ENCODE measurements at places on chromosomes 12 and 14.

GRCh38 chr12:112322441-112322840 lies 59.8 kb downstream of the HECTD4 start:
- no peak for DNase-seq

- no peak for DNase-seq
Observed at GRCh38 chr12:80321653-80322052, 122.4 kb upstream of the PTPRQ start.

DNA sequence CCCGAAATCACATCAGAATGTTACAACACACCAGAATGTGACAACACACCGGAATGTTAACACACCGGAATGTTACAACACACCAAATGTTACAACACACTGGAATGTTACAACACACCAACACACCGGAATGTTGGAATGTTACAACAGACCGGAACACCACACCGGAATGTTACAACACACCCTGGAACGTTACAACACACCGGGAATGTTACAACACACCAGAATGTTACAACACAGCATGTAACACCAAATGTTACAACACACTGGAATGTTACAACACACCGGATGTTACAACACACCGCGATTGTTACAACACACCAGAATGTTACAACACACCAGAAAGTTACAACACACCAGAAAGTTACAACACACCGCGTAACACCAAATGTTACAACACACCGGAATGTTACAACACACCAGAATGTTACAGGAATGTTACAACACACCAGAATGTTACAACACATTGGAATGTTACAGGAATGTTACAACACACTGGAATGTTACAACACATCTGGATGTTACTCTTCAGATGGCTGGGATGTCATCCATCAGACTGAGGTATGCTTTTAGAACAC lies 21.1 kb downstream of the CHFR start:
- no peak for DNase-seq

GRCh38 chr12:57234571-57235016 lies 5.1 kb downstream of the SHMT2 start:
- DNase-seq, result no peak

GRCh38 chr14:99229654-99230207 lies 42.3 kb downstream of the BCL11B start:
- no peak for DNase-seq

DNA sequence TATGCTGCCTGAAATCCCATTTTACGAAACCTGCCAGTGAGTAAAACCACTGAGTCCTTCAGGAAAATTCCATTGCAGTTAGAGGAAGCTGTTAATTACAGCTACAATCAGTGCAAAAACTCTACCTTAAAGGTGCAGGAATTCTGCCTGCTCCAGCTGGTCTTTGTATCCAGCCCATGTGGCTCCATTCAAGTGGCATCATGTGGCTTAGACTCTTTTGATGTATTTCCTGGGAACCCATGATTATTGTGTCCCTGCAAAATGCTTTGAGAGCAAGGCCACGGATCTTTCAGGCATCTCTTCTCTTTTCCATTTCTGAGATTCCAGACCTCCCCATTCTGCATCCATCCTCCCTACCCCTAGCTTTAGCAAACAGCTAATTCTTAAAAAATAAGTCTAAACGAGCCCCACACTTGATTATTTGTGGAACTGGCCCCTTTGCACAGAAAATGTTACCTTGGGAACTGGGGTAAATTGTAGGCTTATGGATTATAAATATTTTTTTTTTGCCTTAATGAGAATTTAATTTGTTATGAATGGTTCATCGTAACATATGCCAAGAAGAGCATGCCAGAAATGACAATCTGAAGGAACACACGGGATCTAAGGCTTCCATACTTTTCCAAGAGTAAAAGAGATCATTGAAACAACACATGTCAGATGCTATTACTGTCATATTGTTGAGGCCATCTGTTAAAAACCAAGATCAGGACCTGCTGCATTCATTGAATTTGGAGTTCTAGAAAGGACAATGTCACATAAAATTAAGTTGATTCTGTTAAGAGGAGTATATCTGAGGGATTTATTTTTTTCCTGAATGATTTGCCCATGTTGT lies 144.6 kb downstream of the TPH2 start:
- no peak for DNase-seq

- DNase-seq, result no peak
Observed at GRCh38 chr12:25573346-25573745, 20.3 kb upstream of the LMNTD1 start.

- no peak for DNase-seq
Observed at GRCh38 chr14:88962356-88962755, 137.9 kb downstream of the TTC8 start.

DNA sequence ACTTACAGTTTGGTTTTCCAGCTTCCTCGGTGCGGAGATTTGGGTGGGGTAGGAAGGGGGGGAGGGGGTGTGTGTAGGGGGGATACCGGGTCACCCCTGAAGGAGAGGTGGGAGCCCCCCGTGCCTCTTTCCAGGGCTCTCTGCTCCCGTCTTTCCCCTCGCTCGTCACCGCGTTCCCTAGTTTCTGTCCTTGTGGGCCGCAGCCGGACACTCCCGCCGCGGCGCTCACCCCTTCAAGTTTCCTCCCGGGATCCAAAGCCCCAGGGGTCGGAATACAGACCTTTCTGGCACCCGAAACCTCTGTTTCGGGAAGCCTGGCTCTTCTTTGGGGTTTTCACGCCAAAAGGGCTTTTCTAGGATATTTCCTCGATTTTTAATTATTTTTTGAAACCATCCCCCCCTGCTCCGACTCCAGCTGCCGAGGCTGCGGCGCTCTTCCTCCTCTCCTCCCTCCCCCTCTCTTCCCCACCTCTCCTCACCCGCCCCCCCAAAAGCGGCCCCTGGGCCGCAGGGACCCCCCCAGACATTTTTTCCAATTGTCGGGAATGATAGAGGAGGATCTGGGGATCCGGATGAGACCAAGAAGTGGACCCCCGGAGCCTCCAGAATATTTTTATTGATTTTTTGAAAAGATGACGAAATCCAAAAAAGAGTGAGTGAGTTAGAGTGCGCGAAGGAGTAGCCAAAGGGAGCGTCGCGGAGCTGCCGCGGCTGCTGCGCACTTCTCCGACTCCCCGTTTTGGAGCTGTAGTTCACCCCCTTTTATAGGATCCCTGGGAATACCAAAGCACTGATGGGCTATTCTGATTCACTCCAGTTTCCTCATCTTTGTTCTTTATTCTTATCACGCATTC lies 1.7 kb downstream of the CCND2 start:
- DNase-seq, result no peak

DNA sequence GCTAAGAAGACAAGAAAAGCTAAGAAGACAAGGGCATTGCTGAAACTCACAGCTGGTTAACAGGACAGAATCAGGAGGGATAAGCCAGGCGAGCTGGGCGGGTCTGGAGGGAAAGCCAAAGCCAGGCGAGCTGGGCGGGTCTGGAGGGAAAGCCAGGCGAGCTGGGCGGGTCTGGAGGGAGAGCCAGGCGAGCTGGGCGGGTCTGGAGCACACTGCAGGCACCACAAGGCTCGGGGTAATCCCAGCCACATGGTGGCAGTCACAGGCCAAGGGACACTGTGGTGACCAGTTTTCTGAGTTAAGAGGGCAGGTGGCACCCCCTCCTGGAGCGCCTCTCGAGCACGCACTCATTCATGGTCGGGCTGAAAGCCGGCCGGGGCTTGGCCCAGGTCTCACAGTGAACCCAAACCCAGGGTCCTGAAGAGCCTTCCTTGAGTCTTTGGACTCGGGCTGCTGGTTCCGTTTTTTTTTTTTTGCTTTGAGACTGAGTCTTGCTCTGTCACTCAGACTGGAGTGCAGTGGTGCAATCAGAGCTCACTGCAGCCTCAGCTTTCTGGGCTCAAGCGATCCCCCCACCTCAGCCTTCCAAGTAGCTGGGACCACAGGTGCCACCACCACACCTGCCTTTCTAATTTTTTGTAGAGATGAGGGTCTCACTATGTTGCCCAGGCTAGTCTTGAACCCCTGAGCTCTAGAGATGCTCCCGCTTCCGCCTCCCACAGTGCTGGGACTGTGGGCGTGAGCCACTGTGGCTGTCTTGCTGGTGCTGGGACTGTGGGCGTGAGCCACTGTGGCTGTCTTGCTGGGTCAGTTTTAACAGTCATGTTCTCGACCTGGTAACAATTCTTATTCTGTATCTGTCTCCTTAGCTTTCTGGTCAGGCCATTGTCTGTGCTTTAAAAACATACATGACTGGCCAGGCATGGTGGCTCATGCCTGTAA lies 40.2 kb downstream of the HSP90AA1 start:
- peak; percentile 29 for DNase-seq

DNA sequence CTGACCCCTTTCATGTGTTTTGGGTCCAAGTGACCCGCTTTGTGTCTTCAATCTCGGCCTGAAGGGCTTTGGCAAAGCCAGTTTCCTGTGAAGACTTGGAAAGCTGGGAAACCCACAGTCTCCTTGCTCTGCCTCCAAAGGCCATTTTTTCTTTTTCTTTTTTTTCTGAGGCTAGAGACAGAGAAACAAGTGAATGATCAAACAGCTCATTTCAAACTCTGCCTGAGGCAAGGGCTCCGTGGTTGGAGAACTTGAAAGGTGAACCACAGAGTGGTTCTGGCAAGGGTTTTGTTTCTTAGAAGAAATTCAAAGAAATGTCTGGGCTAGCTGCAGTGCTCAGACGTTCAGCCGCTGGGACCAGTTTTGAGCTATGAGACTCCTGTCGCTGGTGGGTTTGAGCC lies 62.7 kb downstream of the ERH start:
- DNase-seq, result no peak

GRCh38 chr12:21676776-21677175 lies 19.1 kb upstream of the LDHB start:
- no peak for DNase-seq

GRCh38 chr14:64475585-64476273 lies 10.4 kb downstream of the AKAP5 start:
- no peak for DNase-seq

GRCh38 chr12:106783515-106783914 lies 9.0 kb downstream of the RIC8B start:
- DNase-seq, result no peak

- no peak for DNase-seq
Observed at GRCh38 chr12:72015895-72016294, 77.2 kb downstream of the TPH2 start.

DNA sequence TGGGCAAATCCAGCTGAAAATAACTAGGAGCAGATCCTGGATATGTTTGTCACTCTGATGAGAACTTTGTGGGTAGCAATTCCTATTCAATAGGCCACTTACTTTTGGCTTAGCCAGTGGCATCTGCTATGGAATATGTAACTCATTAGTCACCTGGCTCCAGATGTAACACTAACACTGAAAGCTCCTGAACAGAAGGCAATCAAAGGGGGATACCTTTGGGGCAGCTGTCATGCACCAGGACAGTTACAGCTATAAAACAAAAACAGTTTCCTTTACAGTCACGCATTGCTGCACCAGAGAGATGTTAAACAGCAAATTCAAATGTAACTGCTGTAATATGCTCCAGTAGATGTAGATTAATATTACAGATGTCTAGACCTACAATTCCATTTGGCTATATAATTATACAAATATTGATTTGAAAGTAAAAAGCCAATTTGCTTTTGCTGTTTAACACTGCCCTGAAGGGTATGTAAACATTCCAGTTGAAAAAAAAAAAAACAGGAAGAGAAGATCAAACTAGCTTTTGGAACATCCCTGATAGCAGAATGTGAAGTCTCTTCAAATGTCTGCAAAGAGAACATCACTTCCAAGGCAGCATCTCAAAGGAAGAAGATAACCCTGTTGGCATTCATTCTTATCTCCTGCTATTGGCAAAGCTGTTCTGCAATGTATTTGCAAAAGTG lies 18.4 kb downstream of the RACGAP1 start:
- no peak for DNase-seq
